ENCODE measurements at places on chromosomes 16 and 17.

GRCh38 chr17:68019336-68019674 lies 16.2 kb upstream of the KPNA2 start:
- no peak for DNase-seq

GRCh38 chr17:29181226-29181625 lies 1.0 kb upstream of the MYO18A start:
- DNase-seq, result no peak

DNA sequence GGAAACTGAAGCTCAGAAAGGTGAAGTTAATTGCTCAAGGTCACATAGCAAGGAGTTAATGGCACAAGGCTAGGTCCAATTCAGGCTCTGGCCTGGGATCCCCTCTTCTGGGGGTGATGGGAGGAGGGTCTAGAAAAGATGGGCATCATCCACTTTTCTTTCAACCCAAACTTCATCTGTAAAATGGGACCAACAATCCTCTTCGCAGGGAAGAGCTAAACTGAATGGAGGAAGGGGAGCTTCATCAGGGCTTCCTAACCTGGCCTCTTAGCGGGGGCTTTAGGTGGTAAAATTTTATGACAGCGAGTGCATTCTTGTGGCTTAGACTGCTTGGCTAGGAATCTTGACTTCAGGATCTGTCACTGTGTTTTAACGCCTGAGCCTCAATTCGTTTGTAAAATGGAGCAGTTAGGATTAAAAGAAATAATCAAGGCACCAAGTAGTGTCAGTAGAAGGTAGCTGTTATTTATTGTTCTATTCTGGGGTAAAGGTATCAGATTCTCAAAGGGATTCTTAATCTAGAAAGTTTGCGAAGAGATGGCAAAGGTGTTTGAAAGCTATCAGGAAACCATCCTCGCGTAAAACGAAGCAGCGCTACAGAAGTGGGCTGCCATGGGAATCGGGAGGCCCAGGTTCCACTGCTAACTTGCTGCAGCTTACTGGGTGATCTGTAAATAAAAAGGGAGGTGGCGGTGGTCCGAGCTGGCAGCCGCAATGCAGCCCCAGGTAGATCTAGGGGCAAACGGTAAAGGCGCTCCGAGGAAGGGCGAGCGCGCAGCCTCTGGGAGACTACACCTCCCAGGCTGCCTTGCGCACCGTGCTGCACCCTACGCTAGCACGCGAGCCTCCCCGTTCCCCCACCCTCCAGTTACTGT lies 1.5 kb upstream of the SRCAP start:
- DNase-seq, result no peak

DNA sequence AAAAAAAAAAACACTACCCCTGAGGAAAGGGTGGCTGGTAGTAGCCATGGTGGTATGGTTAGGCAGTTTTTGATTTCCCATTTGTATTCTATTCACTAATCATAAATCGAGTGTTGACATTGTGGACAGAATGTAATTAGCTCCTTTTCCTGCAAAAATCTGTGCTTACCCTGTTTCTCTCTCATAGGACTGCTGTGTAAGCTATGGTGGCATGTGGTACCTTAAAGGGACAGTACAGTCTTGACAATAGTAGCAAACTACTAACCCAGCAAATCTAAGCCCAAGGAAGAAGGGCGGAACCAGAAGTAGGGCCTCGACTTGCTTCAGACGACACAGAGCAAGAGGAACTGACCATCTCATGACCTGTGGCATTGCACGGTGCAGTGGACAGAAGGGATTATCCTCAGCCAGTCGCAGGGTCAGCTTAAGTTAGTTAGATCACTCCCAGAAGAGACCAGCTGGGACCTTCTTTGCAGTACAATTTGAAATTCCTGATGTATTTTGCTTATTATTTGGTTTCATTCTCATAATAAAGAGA lies 36.3 kb downstream of the POLR3E start:
- no peak for DNase-seq

- no peak for DNase-seq
These were observed 18.5 kb downstream of the CYTH1 start for GRCh38 chr17:78763561-78763960.

GRCh38 chr16:10577305-10578202 lies 2.8 kb downstream of the EMP2 start:
- DNase-seq, result no peak

DNA sequence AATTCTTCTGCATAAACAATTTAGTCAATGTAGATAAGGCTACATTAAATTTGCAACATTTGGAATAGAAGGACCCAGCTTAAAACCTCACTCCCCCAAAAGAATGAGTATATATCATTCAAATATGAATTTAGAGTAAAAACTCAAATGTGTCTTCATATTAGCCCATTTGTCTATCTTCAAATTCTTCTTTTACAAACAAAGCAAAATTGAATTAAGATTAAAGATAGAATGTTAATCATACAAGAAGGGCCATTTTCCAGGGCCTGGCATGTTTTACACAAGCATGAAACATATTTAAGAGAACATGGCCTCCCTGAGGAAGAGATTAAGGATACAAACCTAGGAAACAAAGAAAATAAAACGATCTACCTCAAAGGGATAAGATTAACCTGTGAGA lies 8.4 kb downstream of the TOX3 start:
- no peak for DNase-seq

GRCh38 chr16:51442141-51442870 lies 291.2 kb upstream of the SALL1 start:
- DNase-seq, result no peak

DNA sequence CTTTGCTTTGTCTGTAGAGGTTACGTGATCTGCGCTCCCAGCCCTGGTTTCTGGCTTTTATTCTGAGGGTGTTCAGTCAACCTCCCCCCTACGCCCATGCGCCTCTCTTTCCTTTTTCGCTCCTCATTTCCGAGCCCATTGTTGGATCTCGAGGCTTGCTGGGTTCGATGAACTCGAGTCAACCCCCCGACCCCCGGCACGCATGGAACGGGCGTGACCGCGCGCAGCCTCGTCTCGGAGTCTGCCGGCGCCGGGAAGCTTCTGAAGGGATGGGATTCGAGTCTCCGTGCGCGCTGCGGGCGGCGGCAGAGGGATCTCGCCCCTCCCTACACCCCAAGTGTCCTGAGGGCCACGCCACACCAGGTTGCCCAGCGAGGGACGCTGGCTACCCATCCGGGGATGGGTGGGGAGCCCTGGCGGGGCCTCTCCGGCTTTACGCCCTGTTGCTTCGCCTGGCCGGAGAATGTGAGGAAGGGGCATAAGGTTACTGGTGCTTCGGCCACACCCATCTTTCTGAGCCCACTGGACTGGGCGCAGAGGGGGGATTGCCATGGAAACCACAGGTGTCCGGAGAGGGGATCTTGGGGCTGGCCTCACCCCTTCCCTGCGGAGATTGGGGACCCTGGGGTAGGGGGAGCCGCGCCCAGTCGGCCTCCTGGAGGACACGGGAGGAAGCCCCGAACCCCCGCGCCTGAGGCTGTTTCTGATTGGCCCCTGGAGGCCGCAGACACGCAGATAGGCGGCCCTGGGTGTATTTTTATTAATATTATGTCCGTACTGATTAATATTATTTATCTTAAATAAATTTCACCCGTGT lies 1.8 kb downstream of the MAPT start:
- no peak for DNase-seq

GRCh38 chr16:22763437-22764080 lies 50.4 kb upstream of the HS3ST2 start:
- DNase-seq, result no peak

DNA sequence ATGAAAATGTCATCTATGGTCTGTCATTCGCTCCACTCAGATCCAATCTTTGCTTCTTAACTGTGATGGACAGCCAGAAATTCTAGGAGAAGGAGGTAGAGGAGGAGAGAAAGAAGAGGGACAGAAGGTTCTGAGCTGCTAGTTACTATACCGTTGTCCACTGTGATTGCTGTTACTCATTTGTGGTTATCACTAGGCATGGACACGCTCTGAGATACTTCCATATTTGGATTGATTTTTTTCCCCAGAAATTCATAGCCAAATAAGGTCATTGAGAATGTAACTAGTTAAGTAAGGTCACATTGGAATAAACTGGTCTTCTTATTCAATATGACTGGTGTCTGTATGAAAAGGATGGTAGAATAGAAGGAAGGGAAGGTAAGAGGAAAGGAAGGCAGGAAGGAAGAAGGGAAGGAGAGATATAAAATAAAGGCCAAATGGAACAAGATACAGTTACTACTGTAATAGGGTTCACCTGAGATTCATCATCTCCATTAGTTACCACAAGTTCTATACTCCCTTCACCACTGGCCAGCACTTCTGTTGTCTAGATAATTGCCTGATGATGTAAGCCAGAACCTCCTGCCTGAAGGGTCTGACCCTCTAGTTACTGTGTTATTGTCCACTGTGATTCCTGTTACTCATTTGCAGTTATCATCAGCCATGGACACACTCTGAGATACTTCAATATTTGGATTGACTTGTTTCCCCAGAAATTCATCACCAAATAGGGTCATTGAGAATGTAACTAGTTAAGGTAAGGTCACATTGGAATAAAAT lies 2.9 kb downstream of the KRTAP9-7 start:
- no peak for DNase-seq

- DNase-seq, result no peak
These were observed 3.9 kb downstream of the XYLT1 start for GRCh38 chr16:17466876-17467275.

DNA sequence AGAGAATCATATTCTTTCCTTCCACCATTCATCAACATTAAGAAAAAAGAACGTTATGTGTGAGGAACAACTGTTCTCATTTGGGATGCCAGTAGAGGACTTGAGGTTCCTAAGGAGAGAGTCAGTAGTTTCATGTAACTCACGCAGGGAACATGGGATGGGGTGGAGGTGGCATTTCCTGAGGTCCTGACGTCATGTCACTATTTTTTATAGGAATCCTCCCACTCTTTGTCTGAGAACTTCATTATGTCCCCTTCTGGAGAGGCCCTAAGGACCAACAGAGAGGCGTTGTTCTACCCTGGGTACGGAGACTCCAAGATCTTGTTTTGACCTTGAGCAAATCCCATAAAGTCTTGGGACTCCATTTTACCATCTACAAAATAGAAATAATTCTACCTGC lies 211.7 kb upstream of the SOX9 start:
- no peak for DNase-seq

DNA sequence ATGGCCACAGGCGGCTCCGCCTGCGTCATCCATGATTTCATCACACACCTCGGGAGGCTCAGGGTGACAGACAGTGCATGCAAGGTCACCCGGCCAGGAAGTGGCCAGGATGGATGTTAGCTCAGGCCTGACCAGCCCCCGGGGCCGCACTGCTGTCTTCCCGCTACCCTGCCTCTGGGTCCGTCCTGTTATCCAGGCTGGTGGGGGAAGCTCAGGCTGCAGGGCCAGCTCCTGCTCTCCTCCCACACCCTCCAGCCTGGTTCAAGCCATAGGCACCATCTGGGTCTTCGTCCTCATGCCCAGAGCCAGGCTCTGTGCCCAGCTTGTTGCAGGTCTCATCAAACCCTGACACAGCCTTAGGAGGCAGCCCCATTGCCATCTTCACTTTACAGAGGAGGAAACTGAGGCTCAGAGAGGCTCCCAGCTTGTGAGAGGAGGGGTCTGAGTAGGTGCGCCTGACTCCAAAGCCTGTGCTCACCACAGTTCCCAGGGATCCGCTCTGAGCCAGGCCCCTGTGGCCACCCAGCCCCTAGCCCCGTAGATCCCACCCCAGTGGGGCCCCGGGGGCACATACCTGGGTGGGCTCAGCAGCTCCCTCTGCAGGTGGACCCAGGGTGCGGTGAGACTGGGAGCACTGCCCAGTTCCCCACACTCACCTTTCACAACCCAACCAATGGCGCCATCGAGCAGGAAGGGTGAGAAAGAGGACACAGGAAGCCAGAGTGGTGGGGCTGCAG lies 412 bp upstream of the ADGRG3 start:
- no peak for DNase-seq

- no peak for DNase-seq
These were observed 144.1 kb upstream of the HLF start for GRCh38 chr17:55120651-55121050.

- no peak for DNase-seq
These were observed 12.3 kb upstream of the ADCY7 start for GRCh38 chr16:50254072-50254471.

- no peak for DNase-seq
These were observed 12.6 kb downstream of the THRA start for GRCh38 chr17:40075201-40075941.

DNA sequence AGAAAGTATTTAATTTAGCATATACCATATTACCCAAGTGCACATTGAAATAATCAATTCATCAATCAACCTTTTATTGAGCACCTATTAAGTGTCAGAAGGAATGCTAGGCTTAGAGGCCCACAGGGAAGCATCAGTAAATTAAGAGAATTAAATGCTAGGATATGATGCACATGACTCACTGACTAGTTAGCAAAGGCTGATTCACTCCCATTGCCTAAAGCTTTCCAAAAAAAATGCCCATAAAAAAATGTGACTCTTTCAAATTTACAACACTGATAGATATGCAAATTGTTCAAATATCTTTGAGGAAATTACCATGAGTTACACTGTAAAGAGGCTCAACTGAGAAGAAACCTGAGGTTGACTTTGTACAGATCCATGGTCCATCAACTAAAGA lies 883.3 kb downstream of the CDH11 start:
- no peak for DNase-seq

GRCh38 chr17:3974980-3975379 lies 10.7 kb upstream of the ATP2A3 start:
- DNase-seq, result no peak

- no peak for DNase-seq
These were observed 2.3 kb downstream of the RPUSD1 start for GRCh38 chr16:785563-786535.

- no peak for DNase-seq
These were observed 38.2 kb downstream of the TK2 start for GRCh38 chr16:66511602-66512271.

DNA sequence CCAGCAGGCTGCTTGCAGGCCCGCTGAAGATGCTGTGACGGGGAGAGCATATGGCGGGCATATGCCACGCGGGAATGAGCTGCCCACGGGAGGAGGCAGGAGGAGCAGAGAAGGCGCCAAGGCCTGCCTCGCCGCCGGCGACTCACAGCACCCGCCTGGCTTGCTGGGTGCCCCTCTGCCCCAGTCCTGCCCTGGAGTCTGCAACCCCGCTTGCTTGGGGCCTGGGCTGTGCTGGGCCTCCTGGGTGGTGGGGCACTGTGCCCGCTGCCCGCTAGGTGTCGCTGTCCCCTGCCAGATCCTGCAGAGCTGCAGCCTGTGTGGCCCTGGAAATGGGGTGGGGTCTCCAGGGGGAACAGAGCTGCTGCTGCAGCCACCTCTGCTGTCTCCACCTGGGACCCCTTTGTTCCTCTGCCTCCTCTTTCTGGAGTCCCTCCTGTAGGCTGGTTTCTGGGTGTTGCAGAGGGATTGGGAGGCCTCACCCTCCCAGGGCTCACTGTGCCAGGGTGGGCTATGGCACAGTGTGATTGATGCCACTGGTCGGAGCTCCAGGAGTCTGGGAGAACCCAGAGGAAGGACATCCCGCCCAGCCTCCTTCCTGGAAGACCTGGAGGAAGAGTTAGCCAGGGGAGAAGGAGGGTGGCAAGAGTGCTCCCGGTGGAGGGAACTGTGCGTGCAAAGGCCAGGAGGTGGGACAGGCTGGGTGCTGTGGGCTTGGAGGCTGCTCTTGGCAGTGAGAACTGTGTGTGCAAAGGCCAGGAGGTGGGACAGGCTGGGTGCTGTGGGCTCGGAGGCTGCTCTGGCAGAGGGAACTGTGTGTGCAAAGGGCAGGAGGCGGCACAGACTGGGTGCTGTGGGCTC lies 141.0 kb upstream of the CIBAR2 start:
- no peak for DNase-seq

Measured in cortex of kidney (tissue), 1 donor.